ENCODE measurements at places on chromosomes 12 and 14.

DNA sequence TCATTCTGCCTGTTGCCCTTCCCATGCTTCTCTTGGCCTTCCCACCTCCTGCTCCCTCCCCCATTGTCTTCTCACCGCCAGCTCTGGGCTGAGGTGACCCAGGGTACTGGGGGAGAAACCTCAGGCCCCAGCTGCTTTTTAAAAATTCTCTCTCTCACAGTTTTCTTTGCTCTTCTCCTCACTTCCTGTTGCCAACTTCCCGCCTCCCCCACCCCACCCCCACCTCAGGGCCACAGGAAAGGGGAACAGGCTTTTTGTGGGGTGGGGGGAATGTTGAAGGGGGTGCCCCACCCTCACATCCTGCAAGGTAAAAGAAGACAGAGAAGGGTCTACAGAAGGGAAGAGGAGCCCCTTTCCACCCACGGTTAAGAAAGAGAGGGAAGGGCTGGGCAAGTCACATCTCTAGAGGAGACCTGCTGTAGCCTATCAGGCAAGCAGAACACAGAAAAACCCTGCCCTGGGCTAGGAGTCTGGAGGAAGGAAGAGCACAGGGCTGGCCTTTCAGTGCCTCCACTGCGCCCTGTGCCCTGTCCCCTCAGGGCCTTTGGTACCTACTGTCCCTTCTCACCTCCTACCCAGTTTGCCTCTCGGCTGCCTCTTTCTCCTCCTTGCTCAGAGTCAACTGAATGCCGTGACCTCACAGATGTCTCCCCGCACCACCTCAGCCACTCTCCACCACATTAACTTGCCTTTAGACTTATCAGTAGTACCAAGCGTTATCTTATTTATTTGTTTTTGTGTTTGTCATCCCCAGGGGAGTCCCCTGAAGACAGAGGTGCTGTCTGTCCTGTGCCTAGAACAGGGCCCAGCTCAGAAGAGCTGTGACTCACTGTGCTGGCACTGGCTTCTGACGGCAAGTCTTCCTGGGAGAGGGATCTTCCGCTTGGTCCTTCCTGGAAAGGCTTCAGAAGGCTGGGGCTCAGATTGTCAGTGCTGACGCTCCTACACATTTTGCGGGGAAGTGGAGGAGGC, 1.7 kb downstream of the ARHGAP9 start:
- DNase-seq, result peak; percentile 60

DNA sequence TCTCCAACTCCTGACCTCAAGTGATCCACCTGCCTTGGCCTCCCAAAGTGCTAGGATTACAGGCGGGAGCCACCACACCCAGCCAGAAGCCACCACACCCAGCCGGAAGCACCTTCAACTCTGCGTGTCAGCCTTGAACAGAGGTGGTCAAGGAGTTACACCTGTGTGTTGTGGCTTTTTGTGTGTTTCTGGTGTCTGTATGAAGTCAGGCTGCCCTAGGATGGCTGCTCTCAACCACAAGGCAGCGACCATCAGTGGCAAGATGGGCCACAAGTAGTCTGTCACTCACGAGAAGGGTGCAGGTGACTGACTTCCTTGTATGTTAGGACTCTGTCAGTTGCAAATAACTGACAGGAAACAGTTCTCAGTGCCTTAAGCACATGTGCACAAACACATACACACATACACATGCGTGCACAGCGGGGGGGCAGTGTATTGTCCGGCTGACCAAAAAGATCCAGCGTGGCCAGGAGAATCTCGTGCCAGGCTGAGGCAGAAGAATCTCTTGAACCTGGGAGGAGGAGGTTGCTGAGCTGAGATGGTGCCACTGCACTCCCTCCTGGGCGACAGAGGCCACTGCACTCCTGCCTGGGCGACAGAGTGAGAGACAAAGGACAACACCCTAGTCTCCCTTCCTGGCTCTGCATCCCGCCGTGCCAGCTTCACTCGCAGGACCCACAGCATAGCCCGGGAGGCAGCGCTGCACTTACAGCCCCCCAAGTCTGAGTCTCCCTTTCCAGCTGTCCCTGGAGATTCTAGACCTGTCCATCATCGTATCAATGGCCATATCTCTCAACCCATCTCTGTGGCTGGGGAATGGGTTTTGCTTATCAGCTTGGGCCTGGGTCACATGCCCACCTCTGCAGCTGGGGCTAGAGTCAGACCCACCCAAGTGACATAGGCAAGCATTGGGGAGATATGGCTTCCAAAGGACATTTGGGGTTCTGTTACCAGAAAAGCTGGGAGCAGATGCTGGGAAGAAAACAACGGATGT, 13.7 kb downstream of the P2RX4 start:
- DNase-seq, result peak; percentile 87

DNA sequence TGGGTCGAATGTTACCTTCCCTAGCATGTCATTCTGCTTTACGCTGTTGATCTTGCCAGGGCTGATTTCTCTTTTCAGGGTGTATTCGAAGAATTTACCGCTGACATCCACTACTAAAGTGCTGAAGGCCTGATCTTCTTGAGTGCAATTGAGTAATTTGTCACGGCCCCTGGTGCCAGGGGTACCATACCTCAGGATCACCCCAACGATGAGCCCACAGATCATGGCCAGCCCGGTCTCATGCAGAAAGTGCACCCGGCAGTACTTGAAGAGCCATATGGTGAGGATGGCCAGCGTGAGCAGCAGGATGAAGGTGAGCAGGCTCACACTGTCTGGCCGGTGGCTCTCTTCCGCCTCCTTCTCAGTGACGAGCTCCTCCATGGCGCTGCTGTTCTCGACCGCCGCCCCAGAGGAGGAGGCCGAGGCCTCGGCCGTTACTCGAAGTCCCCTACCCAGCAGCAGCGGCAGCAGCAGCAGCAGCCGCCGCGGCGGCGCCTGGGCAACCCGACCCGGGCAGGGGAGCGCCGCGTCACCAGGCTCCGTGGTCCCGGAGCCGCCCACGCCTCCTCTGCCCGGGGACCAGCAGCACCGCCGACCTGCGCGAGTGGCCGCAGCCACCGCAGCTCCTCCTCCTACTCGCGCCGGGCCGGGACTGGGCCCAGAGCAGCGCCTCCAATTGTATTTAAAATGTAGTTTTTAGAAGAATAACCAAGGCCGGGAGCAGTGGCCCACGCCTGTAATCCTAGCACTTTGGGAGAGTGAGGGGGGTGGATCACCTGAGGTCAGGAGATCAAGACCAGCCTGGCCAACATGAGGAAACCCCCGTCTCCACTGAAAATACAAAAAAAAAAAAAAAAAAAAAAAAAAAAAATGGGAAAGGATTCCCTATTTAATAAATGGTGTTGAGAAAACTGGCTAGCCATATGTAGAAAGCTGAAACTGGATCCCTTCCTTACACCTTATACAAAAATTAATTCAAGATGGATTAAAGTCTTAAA, 58.5 kb upstream of the TMPO start:
- no peak for DNase-seq

DNA sequence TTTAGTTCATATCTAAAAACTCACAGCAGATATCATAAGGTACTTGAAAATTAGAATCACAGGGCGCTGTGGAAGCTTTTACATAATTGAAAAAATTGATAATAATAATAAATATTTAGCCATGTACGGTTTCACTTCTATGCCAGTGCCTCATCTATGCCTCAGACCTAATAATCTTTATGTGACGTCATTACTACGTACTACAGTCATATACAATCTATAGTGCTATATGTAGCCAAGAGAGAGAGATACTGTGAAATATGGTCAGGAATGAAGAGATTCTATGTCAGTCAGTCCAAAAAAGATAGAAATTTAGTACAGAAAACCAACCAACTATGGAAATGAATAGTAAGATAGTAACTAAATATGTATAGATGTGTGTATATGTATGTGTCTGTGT, 1010.5 kb downstream of the NRXN3 start:
- DNase-seq, result no peak

DNA sequence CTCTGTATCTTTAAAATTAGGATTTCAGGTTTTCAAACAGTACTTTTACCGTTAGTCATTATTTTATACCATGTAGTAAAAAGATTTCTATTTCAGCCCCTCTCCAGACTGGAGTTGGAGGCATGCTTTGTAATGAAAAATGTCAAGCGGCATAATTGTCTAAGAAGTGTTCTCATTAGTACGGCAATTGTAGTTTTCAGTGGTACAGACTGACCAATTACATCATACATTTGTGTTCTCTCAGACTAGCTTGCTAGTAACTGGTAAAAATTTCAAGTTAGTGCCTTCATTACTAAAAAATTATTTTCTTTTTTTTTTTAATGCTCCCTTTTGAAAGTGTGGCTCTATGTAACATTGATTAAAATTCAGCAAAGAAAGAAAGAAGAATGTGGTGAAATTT, 4.5 kb downstream of the USP30 start:
- no peak for DNase-seq

All from Jurkat, Clone E6-1 (cell line).